ENCODE measurements at places on chromosomes 3 and 15. TPM values are rescaled to one million over a fixed set of nuclear protein-coding genes. Genes with fewer than 3 reads are reported as not detected.

DNA sequence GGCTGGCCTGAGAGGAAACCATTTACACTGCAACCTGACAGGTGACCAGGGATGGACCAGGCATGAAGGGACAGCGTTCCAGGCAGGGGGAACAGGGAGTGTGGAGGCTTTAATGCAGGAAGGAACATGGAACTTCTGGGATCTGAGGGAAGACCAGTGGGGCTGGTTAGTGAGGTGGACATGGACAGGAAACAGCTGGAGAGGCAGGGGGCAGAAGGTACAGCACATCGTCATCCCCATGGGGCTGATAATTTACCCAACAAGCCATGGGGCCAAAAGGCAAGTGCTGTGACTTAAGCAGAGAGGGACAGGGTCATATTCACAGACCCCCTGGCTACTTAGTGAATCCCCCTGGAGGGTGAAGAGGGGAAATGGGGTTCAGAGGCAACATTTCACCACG lies 77.0 kb upstream of the LARS2 start:
- no peak for DNase-seq

DNA sequence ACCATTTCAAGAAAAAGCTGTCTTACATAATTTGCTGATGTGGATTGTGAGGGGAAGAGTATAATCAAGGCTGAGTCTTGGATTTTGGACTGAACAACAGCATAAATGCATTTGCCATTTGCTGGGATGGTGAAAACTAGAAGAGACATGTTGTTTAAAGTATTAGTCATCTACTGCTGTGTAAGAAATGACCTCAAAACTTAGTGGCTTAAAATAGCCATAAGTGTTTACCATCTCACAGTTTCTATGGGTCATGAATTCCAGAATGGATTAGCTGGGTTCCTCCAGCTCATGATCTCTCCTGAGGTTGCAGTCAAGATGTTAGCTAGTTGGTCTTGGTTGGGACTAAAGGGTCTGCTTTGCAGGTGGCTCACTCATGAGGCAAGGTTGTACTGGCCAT lies 66.2 kb downstream of the SCN11A start:
- DNase-seq, result peak; percentile 5

DNA sequence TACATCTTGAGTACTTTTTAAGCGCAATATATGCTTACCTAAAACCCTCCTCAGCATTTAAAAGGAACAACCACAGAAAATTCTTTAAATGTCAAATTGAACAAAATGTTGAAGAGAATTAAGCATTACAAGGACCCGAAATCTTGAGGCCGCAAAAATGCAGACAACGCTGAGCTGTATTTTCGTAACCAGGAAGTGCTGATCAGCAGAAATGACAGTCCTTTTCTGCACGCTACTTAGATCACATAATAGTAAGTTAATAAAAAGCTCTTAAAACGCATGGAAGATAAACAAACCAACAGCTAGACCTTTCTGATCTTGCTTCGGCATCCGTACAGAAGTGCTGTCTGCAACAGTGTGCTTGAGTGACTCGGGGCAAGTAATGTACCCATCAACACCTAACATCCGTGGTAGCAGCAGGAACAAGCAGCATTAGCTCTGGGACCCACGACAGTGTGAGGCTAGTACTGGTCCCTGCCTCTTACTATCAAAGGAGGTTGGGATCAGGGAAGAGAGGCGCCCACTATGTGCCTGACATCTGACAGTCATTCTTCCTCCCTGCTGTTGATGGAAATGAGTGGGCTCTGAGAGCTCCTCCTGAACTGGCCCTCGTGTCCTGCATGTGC lies 1.8 kb upstream of the SSUH2 start:
- no peak for DNase-seq

GRCh38 chr15:34650177-34650576 lies 66.7 kb upstream of the GOLGA8B start:
- DNase-seq, result peak; percentile 60

DNA sequence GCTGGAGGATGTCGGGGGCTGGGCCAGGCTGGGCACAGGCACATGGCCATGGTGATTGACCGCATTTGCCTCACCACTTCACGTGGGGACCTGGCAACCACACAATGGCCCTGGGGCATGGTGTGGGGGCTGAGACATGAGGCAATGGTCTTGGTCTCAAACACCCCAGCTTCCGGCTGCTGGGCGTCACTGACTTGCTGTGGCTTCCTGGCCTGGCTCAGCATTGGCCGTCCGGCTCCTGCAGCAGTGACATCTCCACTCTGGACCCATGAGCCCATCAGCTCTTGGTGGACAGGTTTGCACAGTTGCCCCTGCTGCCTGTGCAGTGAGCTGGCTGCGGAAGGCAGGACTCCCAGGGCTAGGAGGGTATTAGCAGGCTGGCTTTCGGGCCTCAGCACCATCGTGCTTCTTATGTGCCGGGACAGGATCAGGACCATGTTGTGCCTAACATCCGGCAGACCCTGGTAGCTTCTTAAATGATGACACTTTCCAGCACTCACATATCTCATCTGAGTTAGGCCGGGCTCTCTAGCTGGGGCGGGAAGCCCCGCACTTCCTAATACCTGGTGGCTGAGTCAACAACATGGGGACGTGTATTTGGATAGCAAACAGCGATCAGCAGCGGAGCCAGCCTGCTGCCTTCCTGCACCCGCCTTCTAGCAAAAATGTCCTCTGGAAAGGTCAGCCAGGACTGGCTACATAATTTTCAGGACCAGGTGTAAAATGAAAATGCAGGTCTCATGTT lies 34.1 kb downstream of the ZNF710 start:
- no peak for DNase-seq

GRCh38 chr3:30155755-30156154 lies 450.6 kb upstream of the TGFBR2 start:
- DNase-seq, result no peak

GRCh38 chr3:118244761-118245160 lies 789.9 kb downstream of the IGSF11 start:
- no peak for DNase-seq

Gene TMEM40
- total RNA-seq, result 0.10 TPM

Gene EIF4E3
- 7.5 TPM for total RNA-seq

Measured in renal cortical epithelial cell (primary cell).